ENCODE measurements at places on chromosomes 4 and X. TPM values are rescaled to one million over a fixed set of nuclear protein-coding genes. Genes with fewer than 3 reads are reported as not detected.

Gene LRP2BP
- 0.76 TPM for total RNA-seq

Gene ELOVL6
- 14.2 TPM for total RNA-seq

Gene FRMPD4
- 1.7 TPM for total RNA-seq

Gene ELF4
- total RNA-seq = 13.4 TPM

Gene MAGEB1
- total RNA-seq = not detected

Gene MAGEH1
- 37.5 TPM for total RNA-seq

Gene ZMAT1
- total RNA-seq = 1.1 TPM

Gene MYOZ2
- total RNA-seq = 1.4 TPM

All from smooth muscle cell of the pulmonary artery (primary cell).